NCI-H1105 treated with DMSO at 0.1 percent for 48 hours (cell line): ENCODE measurements at places on chromosomes 3 and 15.
A peak's percentile ranks its signal among the peaks of the same experiment; 100 is the strongest.

GRCh38 chr3:59935025-59935424 lies 885.2 kb upstream of the CFAP20DC start:
- no peak for DNase-seq

DNA sequence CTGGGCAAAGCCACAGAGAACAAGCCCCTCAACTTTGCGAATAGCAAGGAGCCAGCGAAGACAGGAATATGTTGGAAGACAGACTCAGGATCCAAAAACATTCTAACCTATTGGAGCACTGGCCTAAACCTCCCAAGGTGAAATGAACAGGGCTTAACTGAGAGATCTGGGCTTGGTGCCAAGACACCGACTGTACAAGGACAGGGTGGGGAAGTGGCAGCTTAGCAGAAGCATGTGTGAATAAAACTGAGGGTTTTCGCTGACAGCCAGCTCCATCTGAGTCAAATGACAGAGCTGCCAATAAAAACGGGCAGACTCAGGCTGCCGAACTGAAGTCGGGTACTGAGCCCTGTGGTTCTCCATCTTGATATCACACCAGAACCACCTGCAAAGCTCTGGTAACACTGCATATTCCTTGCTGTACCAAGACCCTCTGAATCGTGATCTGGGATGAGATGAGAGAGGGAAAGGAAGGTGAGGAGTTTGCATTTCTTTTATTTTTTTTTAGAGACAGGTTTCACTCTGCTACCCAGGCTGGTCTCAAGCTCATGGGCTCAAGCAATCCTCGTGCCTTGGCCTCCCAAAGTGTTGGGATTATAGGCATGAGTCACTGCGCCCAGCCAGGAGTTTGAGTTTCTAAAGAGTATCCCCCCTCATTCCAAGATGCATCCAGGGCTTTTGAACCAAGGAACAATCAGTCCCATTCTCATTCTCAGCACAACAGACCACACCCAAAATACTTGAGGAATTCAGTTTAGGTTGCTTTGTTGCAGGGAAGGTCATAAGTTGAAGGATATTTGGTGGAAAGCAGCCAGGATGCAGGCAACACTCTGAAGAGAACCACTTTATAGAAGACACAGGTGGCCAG lies 6.0 kb upstream of the PLCB2 start:
- DNase-seq, result peak; percentile 80

- DNase-seq, result no peak
Measured at GRCh38 chr15:76480267-76480666, 143.7 kb downstream of the ISL2 start.

DNA sequence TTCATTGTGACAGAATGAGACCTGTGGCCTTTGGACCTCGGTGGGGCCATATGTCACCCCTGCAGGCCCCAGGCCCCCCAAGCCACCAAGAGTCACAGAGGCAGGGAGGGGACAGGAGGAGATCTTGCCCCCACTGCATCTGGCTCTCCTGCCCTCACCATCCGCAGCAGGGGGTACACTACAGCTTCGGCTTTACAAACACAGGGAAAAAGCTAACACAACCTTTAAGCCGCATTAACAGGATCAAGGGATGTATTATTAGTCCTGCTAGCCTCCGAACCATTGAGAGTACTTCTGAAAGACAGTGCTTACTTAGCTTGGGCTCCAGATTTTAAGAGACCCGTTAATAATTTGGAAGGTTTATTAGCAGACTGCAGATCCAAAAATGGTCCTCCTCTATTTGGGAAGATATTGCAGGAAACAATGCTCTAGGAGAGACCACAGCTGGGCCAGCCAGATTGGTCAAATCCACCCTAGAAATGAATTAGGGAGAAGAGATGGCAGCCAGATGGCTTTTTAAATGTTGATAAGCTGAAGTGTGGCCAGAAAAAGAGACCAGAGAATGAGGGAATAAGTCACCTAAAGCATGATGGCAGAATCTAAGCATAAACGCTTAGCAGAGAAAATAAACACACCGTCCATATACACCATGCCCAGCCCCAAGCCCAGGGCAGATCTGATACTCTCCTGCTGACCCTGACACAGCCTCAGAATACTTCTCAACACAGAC lies 31.5 kb downstream of the SRGAP3 start:
- no peak for DNase-seq

DNA sequence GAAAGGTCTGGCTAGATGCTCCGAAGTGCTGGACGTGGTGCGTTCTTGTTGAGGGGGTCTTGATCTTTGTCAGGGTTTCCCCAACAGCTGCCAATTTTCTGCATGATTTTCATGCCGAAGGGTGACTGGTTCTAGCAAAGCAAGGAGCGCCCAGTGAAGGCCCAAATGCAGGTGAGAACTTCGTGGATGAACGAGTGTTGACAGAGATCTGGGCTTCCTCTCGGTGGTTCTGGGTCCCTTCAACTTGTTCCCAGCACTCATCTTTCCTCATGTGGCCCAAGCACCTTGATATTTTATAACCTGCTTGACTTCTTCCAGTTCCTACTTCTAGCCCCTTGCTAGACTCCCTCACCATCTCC lies 40.8 kb upstream of the TFRC start:
- no peak for DNase-seq

DNA sequence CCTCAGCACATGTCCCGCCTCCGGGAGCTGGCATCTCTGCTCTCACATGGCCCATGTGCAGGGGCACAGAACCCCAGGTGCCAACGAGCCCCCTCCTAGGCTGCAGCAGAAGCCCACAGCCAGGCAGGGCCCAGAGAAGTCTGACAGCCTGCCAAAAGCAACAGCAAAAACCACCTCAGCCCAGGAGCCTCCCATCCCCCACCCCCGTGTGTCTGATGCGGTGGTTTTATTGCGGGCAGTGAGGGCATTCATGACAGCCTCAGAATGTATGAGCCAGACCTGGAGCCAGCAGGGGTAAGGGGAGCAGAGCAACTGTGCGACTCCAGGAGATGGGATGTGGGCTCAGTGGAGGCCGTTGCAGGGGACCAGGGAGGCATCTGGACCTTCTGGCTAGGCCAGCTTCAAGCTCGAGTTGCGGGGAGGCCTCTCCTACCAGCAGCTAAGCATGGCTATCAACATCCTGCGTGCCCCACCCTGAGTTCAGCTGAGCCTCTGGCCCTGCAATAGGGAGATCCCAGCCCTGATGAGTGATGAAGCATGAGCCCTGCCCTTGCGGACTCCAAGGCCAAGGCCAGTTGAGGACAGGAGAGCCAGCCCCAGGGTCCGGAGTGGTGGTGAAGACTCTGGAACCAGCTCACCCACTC lies 52.5 kb downstream of the CYP11A1 start:
- no peak for DNase-seq

DNA sequence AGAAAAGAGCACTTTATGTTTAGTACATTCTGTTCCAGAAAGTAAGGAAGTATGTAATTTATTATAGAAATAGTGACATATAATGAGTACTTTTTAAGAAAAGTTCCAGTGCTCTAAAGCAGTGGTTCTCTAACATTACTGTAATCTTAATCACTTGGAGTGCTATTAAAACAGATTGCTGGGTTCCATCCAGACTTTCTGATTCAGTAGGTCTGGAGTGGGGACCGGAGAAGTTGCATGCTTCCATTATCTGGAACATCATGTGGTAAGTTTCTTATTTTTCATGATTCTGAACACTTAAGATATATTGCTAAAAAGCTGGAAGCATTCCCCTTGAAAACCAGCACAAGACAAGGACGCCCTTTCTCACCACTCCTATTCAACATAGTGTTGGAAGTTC lies 47.5 kb upstream of the ARL14 start:
- DNase-seq, result no peak

GRCh38 chr3:123749711-123750110 lies 134.4 kb downstream of the MYLK start:
- no peak for DNase-seq

DNA sequence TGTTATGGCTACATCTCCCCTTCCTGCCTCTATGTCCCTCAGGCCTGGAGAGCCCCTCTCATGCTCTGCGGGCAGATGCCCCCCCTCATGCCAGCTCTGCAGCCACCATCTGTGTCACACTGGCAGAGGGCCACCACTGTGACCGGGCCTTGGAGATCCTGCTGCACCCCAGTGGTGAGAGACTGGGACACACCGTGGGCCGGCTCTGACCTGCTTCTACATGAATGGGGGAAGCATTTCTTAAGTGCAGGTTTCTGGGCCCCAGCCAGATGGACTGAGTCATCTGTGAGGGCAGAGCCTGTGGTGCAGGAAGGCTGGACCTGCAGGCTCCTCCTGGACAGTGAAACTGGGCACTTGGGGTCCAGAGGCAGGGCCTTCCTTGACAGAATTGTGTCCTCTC lies 4.8 kb downstream of the VWA5B2 start:
- no peak for DNase-seq

GRCh38 chr3:194494951-194495374 lies 8.2 kb upstream of the ATP13A3 start:
- DNase-seq, result no peak

GRCh38 chr3:16559653-16560365 lies 45.4 kb downstream of the DAZL start:
- DNase-seq, result no peak

GRCh38 chr3:171183042-171183441 lies 156.5 kb upstream of the SLC2A2 start:
- no peak for DNase-seq

DNA sequence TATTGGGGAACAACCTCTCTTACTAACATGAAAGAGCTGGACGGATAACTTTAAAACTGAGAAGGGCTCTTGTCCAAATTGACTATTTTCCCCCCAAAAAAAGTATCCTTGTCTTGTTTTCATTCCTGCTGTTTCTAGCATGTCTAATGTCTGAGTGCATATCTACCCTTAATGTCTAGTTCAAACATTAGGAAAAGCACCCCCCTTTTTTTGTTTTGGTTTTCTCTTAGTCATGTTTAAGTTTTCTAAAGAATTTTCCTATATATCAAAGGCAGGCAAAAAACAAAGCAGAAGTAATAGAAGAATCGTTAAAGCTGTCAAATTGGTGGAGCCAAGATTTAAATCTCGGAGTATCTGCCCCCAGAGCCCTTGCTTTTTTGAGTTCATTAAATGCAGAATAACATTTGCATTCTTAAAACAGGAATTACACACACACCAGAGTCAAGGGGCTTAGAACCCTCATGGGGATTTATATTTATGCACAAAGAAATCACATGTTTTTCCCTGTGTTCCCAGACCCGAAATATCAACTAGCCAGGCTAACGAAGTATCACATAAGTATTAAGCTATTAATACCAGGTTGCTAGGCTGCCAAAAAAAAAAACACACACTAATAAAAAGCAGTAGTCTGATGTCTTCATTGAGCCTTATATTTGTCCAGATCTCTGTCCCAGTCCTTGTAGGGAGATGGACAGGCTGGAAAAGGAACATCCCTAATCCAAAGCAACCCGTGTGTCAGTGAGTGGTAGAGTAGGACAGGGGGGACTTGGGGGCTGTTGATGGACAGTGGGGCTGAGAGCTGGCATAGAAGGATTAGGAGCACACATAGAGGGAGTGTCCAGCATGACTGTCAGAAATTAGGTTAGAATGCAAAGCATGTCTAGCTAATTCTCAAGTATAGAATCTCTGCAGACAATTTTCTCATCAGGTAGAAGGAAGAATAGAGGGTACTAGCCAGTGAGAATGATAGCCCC lies 103.6 kb upstream of the BFSP2 start:
- DNase-seq, result no peak

GRCh38 chr3:112115161-112115739 lies 17.8 kb downstream of the GCSAM start:
- DNase-seq, result no peak

DNA sequence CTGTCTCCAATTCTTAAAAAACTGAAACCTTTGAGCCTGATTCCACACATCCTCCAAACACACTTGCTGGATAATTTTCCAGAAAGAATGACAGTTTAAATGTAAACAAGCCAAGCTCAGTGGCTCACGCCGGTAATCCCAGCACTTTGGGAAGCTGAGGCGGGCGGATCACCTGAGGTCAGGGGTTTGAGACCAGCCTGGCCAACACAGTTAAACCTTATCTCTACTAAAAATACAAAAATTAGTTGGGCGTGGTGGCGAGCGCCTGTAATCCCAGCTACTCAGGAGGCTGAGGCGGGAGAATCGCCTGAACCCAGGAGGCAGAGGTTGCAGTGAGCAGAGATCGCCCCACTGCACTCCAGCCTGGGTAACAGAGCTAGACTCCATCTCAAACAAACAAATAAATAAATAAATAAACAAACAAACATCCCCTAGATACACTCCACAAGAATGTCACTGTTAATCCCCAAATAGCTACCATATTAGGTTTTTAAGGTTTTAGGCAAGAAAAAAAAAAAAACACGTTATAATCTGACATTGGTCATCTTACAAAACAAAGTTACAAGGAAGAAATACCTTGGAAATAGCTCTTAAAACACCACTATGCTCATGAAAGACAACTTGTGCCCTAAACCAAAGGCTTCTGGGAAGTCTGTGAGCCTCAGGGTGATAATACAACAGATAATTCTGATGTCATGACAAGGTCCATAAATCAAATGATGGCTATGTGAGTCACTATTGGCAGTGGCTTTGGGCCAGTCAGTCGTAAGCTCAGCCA lies 13.2 kb downstream of the TNIK start:
- no peak for DNase-seq

GRCh38 chr3:148735597-148735996 lies 37.9 kb downstream of the AGTR1 start:
- no peak for DNase-seq

DNA sequence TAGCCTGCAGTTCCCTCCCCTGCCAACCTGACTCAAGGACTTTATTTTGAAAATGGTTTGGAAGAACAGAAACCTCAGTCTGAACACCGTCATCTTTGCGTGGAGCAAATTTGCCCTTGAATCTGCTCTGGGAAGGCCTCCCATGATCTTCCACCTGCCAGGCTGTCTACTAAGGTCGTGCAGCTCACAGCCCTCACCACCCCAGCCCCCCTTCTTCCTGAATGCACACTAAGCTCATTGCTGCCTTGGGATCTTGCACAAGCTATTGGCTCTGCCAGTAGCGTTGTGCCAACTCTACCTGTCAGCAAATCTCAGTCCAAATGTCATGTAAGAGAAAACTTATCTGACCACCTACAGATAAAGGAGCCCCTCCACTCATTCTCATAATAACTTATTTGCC lies 141.5 kb downstream of the USP13 start:
- no peak for DNase-seq

DNA sequence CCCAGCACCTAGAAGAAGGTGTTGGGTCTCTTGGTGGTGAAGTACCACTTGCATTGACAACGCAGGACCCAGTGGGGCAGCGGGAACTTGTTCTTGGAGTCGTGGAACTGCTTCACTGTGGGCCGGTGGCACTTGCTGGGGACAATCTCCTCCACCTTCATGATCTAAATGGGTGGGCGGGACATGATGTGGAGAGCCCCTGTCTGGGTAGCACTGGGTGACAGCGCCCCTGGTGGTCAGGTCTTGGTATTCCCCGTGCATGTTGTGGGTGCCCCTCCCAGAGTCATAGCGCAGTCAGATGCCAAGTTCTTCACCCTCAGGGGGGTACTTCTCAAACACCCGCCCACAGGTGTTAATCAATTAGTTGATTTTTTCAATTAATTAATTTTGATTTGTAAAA lies 60.2 kb downstream of the AGBL1 start:
- no peak for DNase-seq

GRCh38 chr3:125211523-125212090 lies 941 bp downstream of the SLC12A8 start:
- no peak for DNase-seq

GRCh38 chr3:174062923-174063322 lies 665.4 kb downstream of the NLGN1 start:
- DNase-seq, result peak; percentile 21
